Vagina (tissue), 2 donors: ENCODE measurements at places on chromosomes 1 and 21. TPM values are rescaled to one million over a fixed set of nuclear protein-coding genes. Genes with fewer than 3 reads are reported as not detected.

The OR2T11 gene
- total RNA-seq, result not detected

The CD34 gene
- 57.5 TPM for total RNA-seq

The TRIM17 gene
- total RNA-seq, result 1.2 TPM

The KIF21B gene
- total RNA-seq, result 4.7 TPM

The CYP4A22 gene
- not detected for total RNA-seq

The FAM229A gene
- total RNA-seq, result 10.1 TPM

The IVL gene
- 169 TPM for total RNA-seq

The FCMR gene
- 12.3 TPM for total RNA-seq

The EFNA3 gene
- 22.3 TPM for total RNA-seq

The BSND gene
- not detected for total RNA-seq

The NTRK1 gene
- 2.9 TPM for total RNA-seq

The DNAJB4 gene
- total RNA-seq, result 20.9 TPM

GRCh38 chr1:203121186-203122015 is 6.1 kb upstream of the ADORA1 start:
- H3K4me3 ChIP-seq, result no peak overlapping the region
- no peak for DNase-seq
- H3K36me3 ChIP-seq, result no peaks in the 10 kb centered on the region
- H3K4me1 ChIP-seq, result peaks cover 5% of the 10 kb centered on the region
- no peaks in the 10 kb centered on the region for H3K27me3 ChIP-seq
- H3K27ac ChIP-seq, result no peak overlapping the region

- no peak for DNase-seq
- no peaks in the 10 kb centered on the region for H3K36me3 ChIP-seq
- no peak overlapping the region for H3K27ac ChIP-seq
- H3K4me1 ChIP-seq, result no peaks in the 10 kb centered on the region
- H3K27me3 ChIP-seq, result no peaks in the 10 kb centered on the region
Observed at GRCh38 chr1:74593887-74594866, 79.4 kb downstream of the ERICH3 start.

GRCh38 chr1:32393832-32394140 is 455 bp downstream of the BSDC1 start:
- H3K4me1 ChIP-seq, result peaks cover 52% of the 10 kb centered on the region
- no peaks in the 10 kb centered on the region for H3K27me3 ChIP-seq
- H3K36me3 ChIP-seq, result peaks cover 28% of the 10 kb centered on the region
- H3K4me3 ChIP-seq, result peak overlapping the region; percentile 98

DNA sequence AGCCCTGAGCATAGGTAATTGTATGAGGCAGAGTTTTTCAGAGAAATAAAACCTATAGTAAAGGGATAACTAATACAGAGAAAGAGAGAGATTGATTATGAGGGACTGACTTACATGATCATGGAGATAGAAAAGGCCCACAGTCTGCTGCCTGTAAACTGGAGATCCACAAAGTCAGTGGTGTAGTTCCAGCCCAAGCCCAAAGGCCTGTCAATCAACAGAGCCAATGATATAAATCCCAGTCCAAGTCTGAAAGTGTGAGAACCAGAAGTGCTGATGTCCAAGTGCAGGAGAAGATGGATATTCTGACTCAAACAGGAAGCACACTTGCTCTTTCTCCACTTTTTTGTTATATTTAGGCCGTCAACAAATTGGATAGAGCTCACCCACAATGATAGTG is 340.1 kb upstream of the RGS18 start:
- H3K4me3 ChIP-seq, result no peak overlapping the region
- no peaks in the 10 kb centered on the region for H3K27me3 ChIP-seq
- DNase-seq, result no peak
- no peaks in the 10 kb centered on the region for H3K36me3 ChIP-seq
- H3K27ac ChIP-seq, result no peak overlapping the region
- no peaks in the 10 kb centered on the region for H3K4me1 ChIP-seq

GRCh38 chr1:248750496-248750895 is 5.1 kb downstream of the LYPD8 start:
- DNase-seq, result no peak
- no peaks in the 10 kb centered on the region for H3K27me3 ChIP-seq
- no peak overlapping the region for H3K27ac ChIP-seq
- no peaks in the 10 kb centered on the region for H3K4me1 ChIP-seq
- H3K36me3 ChIP-seq, result no peaks in the 10 kb centered on the region
- H3K4me3 ChIP-seq, result no peak overlapping the region

DNA sequence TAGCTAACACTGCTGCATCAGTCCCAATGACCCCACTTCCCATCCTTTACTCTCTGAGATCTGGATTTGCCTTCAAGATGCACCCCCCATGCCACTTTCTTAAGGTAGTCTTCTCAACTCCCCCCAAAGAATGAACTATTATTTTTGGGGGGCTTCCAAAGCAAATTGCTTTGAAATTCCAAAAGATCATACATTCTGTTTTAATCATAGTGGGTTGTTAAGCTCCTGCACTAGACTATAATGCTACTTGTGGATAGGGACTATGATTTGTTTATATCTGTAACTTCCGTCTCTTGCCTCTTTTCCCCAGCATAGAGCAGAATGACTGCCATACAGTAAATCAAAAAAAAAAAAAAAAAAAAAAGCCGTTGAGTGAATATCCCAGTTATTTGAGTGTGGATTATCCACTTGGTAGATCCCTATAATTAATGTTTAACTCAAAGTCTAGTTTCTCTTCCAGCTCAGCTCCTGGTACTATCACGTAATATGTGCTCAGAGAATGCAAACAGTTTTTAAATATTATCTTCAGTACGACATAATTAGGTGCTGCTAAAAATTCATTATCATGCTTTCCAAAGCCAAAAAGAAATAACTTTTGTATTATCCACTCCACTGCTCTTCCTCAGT is 26.9 kb downstream of the KIRREL1 start:
- H3K4me1 ChIP-seq, result peaks cover 94% of the 10 kb centered on the region
- no peak for DNase-seq
- H3K36me3 ChIP-seq, result no peaks in the 10 kb centered on the region
- peak overlapping the region; percentile 88 for H3K27ac ChIP-seq

GRCh38 chr1:18936814-18937481 is 19.5 kb downstream of the IFFO2 start:
- DNase-seq, result no peak
- no peaks in the 10 kb centered on the region for H3K27me3 ChIP-seq
- H3K27ac ChIP-seq, result no peak overlapping the region
- H3K4me1 ChIP-seq, result peaks cover 56% of the 10 kb centered on the region
- no peak overlapping the region for H3K4me3 ChIP-seq

DNA sequence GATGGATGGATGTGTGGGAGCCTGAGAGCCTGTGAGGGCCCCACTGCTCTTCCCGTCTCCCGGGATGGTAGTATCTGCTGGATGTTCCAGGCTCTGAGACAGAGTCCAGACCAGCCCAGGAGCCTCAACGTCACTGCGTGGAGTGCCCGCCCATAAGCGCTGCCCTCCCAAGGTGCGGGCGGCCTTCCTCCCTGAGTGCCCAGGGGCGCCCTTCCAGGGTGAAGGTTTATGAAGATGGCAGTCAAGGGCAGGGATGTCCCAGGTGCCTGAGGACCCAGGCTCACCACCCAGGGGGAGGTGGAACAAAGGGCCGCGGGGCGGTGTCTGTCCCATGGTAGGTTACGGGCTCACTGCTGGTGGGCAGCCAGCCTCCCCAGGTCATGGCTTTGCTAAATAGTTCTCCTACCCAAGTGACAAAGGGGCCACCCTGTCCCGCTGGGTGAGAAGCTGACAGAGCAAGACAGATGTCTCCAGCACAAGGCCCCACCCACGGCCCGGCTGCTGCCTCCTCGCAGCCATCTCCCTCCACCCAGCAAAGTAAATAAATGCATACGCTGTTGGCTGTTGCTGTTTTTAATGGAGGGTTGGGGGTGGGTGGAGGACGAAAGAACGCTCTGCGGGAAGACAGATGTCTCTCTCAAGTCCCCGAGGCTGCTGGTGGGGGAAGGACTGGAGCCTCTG is 9.0 kb upstream of the GPR153 start:
- H3K4me1 ChIP-seq, result peaks cover 18% of the 10 kb centered on the region
- H3K36me3 ChIP-seq, result no peaks in the 10 kb centered on the region
- no peak overlapping the region for H3K27ac ChIP-seq
- H3K4me3 ChIP-seq, result no peak overlapping the region
- H3K27me3 ChIP-seq, result no peaks in the 10 kb centered on the region
- DNase-seq, result no peak

- H3K4me1 ChIP-seq, result peaks cover 11% of the 10 kb centered on the region
- H3K27me3 ChIP-seq, result no peaks in the 10 kb centered on the region
- no peaks in the 10 kb centered on the region for H3K36me3 ChIP-seq
- no peak for DNase-seq
- H3K4me3 ChIP-seq, result no peak overlapping the region
- H3K27ac ChIP-seq, result no peak overlapping the region
Observed at GRCh38 chr1:56056438-56057287, 522.7 kb downstream of the PLPP3 start.

DNA sequence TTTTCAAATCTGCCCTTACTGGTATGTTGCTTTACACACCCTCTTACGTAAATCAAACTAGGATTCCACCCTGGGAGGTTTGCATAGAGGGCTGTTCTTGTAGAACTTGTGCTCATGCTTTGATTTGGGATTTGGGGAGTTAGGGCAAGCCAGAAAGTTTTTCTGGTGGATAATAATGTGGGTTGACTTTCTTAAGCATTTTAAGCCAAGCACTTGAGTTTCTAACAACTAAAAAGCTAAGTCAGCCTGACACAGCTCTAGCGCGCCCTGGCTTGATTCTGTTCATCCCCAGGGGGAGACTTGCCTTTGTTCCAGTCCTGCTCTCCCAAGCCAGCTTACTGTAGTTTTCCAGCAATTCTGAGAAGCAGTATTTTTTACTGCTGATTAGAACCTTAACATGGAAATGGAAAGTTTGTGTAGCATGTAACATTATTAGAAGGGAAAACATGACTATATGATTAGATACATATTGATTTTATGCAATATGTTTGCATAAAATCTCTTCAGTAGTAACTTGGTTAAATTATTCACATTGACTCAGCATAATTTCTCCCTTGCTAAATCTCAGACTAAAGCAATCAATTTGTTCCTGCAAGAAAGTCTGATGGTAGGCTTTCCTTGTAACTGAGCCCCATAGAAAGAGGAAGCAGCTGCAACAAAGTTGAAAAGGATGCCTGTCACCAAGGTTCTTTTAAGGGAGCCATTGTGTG is 11.0 kb upstream of the PGD start:
- no peaks in the 10 kb centered on the region for H3K27me3 ChIP-seq
- peaks cover 23% of the 10 kb centered on the region for H3K4me1 ChIP-seq
- DNase-seq, result no peak
- H3K4me3 ChIP-seq, result no peak overlapping the region
- H3K36me3 ChIP-seq, result no peaks in the 10 kb centered on the region
- peak overlapping the region; percentile 56 for H3K27ac ChIP-seq

- no peaks in the 10 kb centered on the region for H3K27me3 ChIP-seq
- no peak overlapping the region for H3K27ac ChIP-seq
- H3K4me1 ChIP-seq, result no peaks in the 10 kb centered on the region
Observed at GRCh38 chr1:103514920-103515503, 10.5 kb upstream of the RNPC3 start.

- no peak for DNase-seq
- no peak overlapping the region for H3K27ac ChIP-seq
- H3K4me3 ChIP-seq, result peak overlapping the region; percentile 33
- peaks cover 9% of the 10 kb centered on the region for H3K27me3 ChIP-seq
Observed at GRCh38 chr1:152112101-152112884, 3.0 kb downstream of the TCHH start.

DNA sequence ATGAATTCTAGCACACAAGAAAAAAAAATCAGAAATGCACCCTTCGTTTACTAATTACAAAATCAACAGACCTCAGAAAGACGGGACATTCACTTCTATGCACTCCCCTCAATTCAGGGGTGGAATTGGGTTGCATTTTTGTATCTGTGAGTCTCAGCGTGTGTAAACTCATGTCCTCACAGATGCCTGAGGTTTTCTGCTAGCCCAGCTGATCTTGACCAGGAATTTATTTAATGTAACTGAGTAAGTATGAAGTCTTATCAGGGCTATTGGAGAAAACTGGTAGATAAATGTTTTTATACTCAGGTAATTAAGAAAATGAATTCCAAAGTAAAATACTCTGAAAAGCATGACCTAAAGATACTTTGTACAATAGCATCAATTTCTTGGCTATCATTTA is 167.7 kb downstream of the RUNX1 start:
- peak; percentile 11 for DNase-seq
- H3K4me1 ChIP-seq, result peaks cover 44% of the 10 kb centered on the region
- H3K27me3 ChIP-seq, result no peaks in the 10 kb centered on the region
- no peaks in the 10 kb centered on the region for H3K36me3 ChIP-seq

DNA sequence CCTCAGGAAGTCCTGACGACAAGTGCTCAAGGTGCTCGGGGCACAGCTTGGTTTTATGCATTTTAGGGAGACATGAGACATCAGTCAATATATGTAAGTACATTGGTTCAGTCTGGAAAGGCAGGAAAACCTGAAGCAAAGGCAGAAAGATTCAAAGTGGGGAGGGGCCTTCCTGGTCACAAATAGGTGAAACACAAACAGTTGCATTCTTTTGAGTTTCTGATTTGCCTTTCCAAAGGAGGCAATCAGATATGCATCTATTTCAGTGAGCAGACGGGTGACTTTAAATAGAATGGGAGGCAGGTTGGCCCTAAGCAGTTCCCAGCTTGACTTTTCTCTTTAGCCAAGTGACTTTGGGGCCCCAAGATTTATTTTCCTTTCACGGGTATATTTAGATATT is 8.9 kb upstream of the RNF187 start:
- no peak overlapping the region for H3K4me3 ChIP-seq
- DNase-seq, result no peak
- H3K36me3 ChIP-seq, result no peaks in the 10 kb centered on the region
- H3K27me3 ChIP-seq, result no peaks in the 10 kb centered on the region

- DNase-seq, result no peak
- no peaks in the 10 kb centered on the region for H3K27me3 ChIP-seq
- H3K27ac ChIP-seq, result no peak overlapping the region
- no peak overlapping the region for H3K4me3 ChIP-seq
- no peaks in the 10 kb centered on the region for H3K4me1 ChIP-seq
Observed at GRCh38 chr1:47262787-47263413, 30.9 kb upstream of the TAL1 start.

- H3K27me3 ChIP-seq, result no peaks in the 10 kb centered on the region
- no peak overlapping the region for H3K27ac ChIP-seq
- no peak overlapping the region for H3K4me3 ChIP-seq
- no peak for DNase-seq
- H3K4me1 ChIP-seq, result no peaks in the 10 kb centered on the region
Observed at GRCh38 chr1:180610556-180611015, 21.2 kb upstream of the XPR1 start.

DNA sequence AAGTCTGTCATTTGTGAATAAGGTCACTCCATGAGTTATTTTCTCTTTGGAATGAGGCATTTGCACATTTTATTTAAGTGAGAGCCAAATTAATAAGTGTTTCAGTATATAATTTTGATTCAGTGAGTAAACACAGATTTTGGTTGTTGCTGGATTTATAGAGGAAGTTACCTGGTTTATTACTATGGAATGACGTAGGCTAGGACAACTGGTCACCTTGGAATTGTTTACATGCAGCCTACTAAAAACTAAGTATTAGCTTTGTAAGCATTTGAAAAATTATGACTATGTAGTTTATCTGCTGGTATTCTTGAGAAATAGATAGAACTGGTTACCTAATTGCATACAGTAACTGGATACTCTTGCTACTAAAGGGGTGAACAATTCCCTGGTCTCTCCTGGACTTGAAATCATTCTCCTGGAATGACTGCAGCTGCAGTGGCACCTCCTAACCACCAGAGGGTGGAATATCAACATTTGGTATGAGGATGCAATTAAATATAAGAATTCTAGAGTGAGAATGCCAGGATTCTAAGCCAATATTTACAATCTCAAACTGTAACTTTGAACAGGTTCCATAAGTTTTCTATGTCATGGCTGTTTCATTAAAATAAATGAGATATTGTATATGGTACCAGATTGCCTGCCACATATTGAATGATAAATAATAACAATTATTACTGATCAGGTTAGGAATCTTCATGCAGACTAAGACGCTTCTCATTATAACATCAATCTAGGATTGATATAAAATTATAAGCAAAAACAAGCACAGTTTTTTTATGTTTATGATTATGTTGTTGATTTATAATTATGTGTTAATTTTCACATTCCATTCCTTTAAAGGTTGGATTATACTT is 3.5 kb upstream of the KRTAP27-1 start:
- no peak for DNase-seq
- H3K4me3 ChIP-seq, result no peak overlapping the region
- H3K27ac ChIP-seq, result no peak overlapping the region
- H3K36me3 ChIP-seq, result no peaks in the 10 kb centered on the region
